NCI-H774 (cell line): ENCODE measurements at places on chromosomes 4 and X.

GRCh38 chr4:101010987-101011386 lies 336.3 kb downstream of the PPP3CA start:
- DNase-seq = no peak

GRCh38 chr4:3715061-3715854 lies 50.9 kb upstream of the ADRA2C start:
- no peak for DNase-seq

DNA sequence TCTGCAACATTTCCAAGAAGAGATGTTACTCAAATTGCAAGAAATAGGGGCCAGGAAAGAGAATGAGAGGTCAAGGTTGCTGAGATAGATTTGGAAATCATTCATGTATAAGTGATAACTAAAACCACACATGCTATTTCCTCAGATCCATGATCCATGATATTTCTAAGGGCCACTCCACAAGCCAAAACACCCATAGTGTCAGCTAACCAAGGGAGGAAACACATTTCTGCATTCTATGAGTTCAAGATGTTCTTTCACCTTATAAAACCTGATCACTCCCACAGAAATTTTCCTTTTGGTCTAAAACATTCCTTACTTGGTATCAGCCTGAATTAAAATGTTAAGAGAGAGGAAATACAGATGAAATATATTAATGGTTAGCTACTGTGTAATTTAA lies 47.2 kb downstream of the TBCK start:
- no peak for DNase-seq

- no peak for DNase-seq
Measured at GRCh38 chrX:53065104-53065503, 16.5 kb downstream of the GPR173 start.

DNA sequence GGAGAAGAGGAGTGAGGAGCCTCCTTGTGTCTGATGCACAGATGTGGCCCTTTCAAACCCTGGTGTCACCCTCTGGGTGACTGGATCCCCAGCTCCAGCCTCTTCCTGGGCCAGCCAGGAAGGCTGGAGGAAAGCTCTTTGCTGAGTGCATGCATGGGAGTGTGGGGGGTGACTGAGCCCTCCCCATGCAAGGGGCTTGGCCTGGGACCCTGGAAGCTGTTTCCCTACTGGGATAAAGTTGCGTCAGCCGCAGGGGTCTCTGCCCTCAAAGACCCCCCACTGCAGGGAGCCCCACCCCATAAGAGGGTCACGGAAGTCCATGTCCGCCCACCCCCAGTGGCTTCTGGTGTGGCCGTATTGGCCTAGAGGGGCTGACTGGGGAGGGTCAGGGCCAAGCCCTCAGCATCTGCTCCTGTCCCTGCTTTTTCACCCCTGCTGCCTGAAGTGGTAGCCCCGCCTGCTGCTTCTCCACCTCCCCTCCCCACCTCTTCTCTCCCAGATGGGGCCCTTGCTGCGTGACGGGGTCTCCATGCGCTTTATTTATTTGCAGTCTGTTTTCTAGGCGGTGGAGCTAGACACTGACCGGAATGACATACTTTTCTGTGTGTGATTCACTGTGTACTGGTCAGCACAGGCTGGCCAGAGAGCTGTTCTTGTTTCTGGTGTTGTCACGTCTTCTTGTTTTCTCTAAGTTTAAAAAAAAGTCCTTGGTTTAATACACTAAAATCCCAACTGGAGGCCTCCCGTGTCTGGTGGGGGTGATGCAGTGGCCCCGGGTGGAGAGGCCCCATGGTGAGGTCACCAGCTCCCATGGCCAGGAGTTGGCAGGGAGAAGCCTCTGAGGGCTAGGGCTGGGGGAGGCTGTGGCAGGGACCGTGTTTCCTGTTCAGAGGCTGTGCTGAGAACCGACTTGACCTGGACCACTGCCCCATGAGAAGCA lies 3.6 kb downstream of the SMIM10L2A start:
- DNase-seq = no peak

GRCh38 chrX:20217906-20218305 lies 48.8 kb downstream of the RPS6KA3 start:
- DNase-seq = no peak

- DNase-seq = no peak
Measured at GRCh38 chr4:126616795-126617194, 1016.0 kb upstream of the INTU start.

DNA sequence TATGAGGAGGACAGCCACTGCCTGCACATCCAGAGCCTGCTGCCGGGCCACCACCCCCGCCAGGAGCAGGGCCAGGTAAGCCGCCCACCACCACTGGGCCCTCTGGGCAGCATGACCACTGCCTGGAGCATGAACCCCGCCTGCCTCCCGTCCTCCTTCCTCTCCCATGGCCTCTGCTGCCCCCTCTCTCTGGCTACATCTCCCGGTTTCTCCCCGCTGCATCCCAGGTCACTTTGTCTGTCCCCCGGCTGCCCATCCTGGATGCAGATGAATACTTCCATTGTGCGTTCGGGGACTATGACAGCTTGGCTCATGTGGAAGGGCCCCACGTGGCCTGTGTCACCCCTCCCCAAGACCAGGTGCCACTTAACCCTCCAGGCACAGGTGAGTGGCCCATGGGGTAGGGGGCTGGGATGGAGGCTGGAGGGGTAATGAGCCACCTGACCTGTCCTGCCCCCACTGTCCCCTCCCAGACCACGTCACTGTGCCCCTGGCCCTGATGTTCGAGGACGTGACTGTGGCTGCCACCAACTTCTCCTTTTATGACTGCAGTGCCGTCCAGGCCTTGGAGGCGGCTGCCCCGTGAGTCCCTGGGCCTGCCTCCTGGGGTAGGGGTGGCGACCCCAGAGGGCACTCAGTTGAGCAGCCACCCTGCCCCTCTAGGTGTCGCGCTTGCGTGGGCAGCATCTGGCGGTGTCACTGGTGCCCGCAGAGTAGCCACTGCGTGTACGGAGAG lies 6.0 kb downstream of the PLXNB3 start:
- no peak for DNase-seq

DNA sequence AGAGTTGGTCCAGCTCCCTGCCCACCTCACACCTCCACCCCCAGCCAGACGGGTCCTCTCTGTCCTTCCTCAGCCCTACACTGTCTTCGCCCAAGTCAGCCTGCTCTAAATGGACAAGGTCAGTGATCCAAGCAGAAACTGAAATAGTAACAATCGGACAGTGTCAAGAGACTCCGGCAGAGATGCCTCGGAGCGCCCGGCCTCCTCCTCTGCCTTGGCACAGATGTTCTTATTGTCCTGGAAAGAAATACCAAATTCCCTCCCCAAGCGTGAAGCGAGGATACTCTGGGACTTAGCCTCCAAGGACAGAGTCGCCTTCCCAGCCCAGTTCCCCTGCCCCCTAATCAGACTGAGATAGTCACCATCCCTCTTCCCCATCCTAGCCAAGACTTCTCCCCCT lies 28.5 kb downstream of the UTP14A start:
- DNase-seq = no peak

- DNase-seq = no peak
Measured at GRCh38 chr4:79044141-79044659, 105.0 kb upstream of the PAQR3 start.
